ENCODE measurements at places on chromosomes 6 and 20.
A peak's percentile ranks its signal among the peaks of the same experiment; 100 is the strongest.

DNA sequence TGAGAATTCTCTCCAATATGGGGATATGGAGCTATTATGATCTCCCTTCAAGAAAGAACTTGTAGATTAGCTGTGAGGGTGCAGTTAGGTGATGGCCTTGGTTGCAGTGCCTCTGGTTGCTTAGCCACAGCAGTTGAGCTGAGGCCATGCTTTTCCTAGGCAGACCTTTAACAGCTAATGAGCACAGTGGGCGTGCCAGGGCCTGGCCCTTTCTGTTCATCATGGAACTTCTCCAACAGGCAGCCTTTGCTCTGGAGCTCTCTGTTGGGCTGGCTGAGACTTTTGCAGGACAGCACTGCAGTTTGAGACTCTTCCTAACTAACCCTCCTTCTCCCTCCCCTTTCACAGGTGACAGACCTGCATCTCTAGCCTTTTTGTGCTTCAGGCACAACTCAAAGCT lies 39.7 kb upstream of the TMEM170B start:
- no peak for DNase-seq

GRCh38 chr6:52013035-52013434 lies 74.4 kb downstream of the PKHD1 start:
- DNase-seq = no peak

DNA sequence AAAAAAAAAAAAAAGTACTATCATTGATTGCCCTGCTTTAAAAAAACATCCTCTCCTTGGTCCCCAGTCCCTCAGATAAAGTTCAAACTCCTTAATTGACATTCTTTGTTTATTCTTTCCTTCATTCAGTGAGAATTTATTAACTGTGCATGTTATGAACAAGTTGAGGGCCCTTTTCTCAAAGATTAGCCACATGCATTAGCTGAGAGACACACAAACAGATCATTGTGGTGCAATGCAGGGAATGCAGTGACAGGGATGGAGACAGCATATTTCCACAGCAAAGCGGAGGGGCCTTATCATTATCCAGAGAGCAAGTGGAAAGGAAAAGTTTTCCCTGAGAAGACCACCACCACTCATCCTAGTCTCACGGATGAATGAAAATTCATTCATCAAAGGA lies 21.9 kb upstream of the IPCEF1 start:
- no peak for DNase-seq

GRCh38 chr6:121711472-121711871 lies 276.0 kb downstream of the GJA1 start:
- no peak for DNase-seq

DNA sequence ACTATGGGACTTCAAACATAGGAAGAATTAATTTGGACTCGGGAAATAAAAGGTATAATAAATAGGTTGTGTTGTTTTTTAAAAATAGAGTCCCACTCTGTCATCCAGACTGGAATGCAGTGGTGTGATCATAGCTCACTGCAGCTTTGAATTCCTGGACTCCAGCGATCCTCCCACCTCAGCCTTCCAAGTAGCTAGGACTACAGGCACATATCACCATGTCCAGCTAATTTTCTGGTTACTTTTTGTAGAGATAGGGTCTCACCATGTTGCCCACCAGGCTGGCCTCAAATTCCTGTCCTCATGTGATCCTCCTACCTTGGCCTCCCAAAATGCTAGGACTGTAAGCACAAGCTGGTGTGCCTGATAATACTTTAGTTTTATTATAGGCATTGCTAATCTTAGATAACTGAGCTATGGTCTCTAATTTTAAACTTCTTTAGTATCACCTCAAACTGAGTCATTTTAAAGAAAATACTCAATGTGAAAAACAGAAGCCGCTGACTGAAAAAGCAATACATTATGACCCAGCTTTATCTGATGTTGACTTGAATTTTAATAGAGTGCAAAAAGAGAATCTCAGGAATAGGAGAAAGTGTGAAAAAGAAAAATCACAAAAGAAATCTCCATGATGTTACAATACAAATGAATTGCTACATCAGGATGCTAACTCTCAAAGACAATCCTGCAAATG lies 251.0 kb downstream of the RNGTT start:
- peak; percentile 28 for DNase-seq
